Mammary epithelial cell (primary cell): ENCODE measurements at places on chromosomes 1 and 21. TPM values are rescaled to one million over a fixed set of nuclear protein-coding genes. Genes with fewer than 3 reads are reported as not detected.

Gene MATN1
- not detected for total RNA-seq

Gene CD1B
- total RNA-seq = not detected

Gene C1orf53
- 4.2 TPM for total RNA-seq

Gene GRIK1
- not detected for total RNA-seq

Gene NDUFS2
- total RNA-seq = 69.3 TPM

Gene DYRK3
- total RNA-seq = 35.3 TPM

GRCh38 chr1:84010136-84010535 lies 11.2 kb upstream of the TTLL7 start:
- DNase-seq = no peak

DNA sequence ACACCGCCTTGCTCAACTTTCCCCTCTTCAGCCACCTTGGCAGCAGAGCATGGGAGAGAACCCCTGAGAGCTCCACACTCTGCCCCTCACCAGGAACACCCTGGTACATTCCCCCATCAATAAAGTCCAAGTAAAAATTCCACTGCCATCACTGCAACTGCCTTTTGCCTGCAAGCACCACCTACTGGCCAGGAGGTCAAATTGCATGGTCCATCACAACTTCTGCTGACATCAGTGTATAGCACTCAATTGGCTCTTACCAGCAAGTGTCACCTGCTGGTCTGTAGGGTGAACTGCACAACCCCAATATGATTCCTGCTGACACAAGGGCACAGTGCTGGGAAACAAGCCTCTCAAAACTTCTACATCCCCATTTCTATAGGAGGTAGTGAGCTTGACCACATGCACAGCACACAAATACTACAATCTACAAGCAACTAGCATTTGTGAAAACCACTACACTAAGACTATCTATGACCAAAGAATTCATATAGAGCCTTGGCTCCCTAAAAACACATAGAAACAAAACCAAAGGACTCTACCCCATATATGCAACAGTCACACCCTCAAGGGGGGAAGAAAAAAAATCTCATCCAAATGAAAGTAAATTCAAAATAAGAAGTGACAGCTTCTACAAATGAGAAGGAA lies 69.2 kb downstream of the FASLG start:
- peak; percentile 39 for DNase-seq

GRCh38 chr1:24491577-24492360 lies 10.9 kb upstream of the RCAN3 start:
- DNase-seq = no peak

- no peak for DNase-seq
Observed at GRCh38 chr1:23996700-23997229, 16.6 kb upstream of the SRSF10 start.

DNA sequence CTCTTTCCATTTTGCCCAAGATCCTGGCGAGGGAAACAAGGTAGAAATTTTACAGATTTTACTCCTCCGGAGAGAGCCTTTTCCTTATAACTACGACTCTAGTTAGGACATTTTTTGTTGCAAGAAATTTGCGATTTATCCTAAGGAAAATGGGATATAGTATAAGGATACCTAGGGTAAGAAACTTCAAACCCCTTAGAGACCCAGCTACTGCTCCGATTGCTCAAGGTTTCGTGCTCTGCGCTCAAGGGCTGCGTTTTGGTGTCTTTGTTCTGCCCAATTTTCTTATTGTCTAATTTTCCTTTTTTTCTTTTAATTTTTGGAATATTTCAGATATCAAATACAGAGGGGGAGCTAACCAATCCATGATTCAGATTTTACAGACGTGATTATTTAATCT lies 1.5 kb downstream of the TTC3 start:
- no peak for DNase-seq

GRCh38 chr1:54728027-54728426 lies 12.4 kb downstream of the TTC4 start:
- DNase-seq = no peak

DNA sequence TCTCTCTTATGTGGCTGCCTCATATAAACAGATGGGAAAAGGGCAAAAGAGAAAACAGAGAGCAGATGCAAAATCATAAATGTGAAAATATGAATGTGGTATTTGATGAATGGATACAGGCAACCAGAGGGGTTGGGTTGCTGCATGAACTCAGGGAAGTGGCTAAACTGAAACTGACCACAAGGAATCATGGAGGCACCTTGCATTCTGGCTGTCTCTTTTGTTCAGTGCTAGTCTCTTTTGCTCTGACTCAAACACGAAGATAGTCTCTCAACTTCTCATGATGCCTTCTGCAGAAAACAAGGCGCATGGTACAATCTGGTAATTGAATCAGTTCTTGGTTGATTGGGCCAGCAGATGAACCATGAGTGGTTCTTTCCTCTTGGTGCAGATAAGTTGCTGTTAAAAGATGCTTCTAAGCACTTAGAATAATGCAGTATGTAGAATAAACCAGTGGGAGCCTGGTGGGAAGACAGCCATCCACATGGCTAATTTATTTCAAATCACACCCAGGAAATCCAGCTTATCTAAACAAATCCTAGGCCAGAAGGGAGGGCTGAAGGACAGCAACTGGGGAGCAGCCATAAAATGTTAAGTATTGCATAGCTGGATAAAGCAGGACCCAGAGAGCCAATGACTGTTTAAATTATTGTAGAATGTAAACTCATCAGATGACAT lies 64.2 kb downstream of the HLX start:
- DNase-seq = no peak

- peak; percentile 82 for DNase-seq
Observed at GRCh38 chr1:156060937-156061636, at the start of gene RAB25. RAB25 (plus strand) TSS chr1:156061160; CDS start chr1:156061401, 241 bp downstream.

GRCh38 chr1:89839516-89839915 lies 18.7 kb downstream of the LRRC8D start:
- DNase-seq = no peak

GRCh38 chr21:42218836-42219605 lies at the start of gene ABCG1:
ABCG1 (plus strand) TSS chr21:42219140; CDS start chr21:42219263, 123 bp downstream.
- peak; percentile 36 for DNase-seq

- no peak for DNase-seq
Observed at GRCh38 chr1:167973832-167974231, 37.0 kb upstream of the MPC2 start.

GRCh38 chr1:162327144-162327787 lies 49.4 kb downstream of the SPATA46 start:
- DNase-seq = peak; percentile 19

DNA sequence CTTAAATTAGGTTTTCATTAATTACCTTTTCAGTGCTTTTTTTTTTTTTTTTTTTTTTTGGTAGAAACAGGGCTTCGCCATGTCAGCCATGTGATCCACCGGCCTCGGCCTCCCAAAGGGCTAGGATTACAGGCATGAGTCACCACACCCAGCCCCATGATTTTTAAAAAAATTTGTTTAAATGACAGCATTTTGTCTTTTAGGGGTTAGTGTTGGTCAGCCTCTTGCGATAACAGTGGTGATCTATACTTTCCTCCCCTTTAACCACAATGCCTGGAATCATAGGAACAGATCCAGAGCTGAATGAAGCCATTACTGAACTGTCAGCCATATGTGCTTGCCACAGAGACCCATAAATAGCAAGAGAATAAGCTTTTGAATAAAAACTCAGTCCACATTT lies 73.9 kb downstream of the CACHD1 start:
- DNase-seq = no peak

DNA sequence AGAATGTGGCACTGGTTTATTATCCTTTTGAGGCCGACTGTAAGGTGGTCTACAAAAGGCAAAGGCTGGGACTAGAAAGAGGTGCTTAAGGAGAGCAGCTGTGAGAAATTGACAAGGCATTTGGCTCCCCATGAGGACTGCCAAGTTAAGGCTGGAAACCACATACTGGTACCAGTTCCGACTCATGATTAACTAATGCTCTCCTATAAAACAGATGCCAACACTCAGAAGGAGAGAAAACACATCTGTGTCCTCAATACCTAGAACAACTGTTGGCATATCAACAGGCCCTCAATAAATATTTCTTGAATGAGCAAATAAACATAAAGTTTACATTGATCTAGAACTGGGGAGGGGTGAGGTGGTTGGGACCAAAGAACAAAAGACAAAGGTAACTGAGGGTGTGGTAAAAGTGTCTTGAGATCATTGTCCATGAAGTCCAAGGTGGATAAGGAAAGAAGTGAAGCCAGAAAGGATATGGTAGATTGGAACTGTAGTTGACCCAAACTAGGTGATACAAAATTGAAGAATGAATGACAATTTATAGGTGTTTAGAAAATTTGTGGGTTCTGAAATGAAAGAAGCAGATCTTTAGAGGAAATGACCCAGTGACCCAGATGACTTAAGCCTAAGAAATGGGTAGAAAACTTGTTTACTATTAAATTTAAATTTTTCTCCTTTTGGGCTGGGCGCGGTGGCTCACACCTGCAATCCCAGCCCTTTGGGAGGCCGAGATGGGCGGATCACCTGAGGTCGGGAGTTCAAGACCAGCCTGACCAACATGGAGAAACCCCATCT lies 16.9 kb upstream of the MCL1 start:
- DNase-seq = peak; percentile 75

DNA sequence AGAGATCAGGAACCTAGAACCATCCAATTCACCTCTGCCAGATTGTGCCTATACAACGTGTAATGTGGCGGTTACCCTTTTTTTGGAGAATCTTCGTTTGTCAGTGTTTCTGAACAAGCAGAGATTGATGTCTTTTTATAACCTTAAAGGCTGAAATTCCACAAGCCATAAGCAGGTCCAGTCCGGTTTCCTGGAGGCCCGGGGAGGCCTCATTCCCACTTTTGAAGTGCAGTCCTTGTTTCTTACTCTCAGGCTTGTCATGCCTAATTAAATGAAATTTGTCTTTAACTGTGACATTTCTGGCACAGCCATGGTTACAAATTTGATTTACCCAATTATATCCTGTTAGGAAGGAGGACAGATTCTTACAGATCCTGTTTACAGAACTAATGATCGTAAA lies 27.8 kb downstream of the ZNF362 start:
- DNase-seq = no peak

GRCh38 chr1:40892354-40892753 lies 30.2 kb upstream of the CITED4 start:
- no peak for DNase-seq

GRCh38 chr1:174769961-174770549 lies 229.7 kb upstream of the CACYBP start:
- peak; percentile 34 for DNase-seq

DNA sequence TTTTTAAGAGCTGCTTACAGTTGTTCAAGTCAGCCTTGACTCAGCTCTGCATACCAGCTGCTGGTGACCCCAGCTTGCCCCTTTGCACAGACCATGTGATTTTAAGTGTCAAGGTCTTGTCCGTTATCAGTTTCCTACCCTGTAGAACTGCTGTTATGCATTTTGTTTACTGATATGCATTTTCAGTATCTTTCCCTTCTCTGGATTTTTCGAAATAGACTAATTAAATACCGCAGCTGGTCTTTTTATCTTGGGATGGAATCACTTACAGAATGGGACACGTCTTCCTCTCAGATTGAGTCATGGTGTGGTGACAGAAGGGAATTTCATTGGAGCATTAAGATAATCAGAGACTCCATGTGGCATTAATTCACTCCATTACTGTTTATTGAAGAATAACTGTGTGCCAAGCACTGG lies 145.6 kb downstream of the FMN2 start:
- no peak for DNase-seq

GRCh38 chr1:20339811-20340457 lies 49.3 kb downstream of the VWA5B1 start:
- no peak for DNase-seq

GRCh38 chr1:171418546-171418945 lies 66.8 kb upstream of the PRRC2C start:
- no peak for DNase-seq

DNA sequence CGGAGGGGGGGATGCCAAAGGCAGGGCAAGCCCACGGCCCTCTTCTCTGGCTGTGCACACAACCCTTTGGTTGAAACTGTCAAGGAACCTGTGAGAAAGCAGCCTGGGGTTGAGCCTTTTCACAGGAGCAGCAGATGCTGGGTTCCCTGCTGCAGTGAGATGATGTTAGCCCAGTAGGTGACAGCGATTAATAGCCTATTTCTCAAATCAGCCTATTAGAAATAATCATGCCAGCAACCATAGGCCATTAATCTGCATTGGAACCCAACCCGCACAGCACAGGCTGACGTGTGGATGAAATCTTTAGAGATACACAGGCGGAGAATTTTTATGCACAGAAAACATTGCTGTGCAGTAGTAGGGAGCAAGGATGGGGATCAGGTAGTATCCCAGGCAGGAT lies 637.5 kb downstream of the AJAP1 start:
- DNase-seq = no peak

DNA sequence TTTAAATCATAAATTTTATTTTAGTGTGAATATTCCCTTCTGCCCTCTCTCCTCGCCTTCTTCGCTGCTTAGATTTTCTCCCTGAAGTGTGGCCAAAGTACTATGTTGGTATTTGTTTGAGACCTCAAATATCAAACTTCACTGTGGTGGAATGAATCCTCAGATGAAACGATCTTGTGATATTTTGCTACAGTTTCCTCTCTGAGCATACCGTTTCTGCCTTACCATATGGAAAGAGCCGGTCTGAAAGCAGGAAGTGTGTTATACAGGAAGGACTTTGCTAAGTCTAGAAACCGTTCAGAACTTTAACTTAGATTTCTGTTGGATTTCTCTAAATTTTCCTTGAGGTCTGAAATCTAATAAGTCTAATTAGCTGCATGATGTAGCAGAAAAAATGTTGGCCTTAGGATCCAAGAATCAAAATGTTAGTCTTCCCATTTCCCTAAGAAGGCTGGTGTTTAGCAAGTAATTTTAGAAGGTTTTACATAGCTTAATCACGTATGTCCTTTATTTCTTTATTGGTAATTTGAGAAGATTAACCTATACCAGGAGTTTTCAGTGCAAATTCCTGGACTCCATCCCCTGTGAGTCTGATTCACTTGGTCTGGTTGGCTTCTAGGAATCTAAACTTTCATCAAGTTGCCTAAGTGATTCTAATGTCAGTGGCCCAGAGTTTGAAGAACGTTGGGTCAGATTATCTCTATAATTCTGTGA lies 30.7 kb downstream of the SDCCAG8 start:
- no peak for DNase-seq

DNA sequence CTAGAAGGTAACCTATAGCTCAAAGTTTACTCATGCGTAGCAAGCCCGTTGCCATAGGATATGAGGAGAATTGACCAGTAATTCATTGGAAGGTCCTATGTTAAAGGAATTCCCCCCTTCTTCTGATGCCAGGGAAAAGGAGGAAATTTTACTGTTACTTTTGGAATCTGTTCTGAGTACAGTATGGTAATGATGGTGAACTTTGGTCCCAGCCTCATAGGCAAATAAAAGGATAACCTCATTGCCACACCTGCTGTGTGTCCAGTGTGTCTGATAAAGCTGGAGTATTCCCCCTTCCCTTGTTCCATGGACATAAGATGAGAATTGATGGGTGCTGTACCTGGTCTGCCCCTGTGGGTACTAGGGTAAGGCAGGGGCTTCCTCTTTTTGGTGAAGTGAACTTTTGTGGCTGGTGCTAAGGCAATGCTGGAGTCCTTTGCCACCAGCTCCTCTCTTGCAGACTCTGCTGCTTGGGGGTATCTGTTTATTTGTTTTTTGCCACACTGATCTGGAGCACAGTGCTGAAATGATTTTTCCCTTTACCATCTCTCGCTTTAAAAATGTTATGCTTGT lies 22.2 kb downstream of the MPZ start:
- DNase-seq = no peak
